ENCODE measurements at places on chromosomes 2 and 18.

- DNase-seq: no peak
Measured at GRCh38 chr2:234366891-234367290, 130.0 kb downstream of the ARL4C start.

DNA sequence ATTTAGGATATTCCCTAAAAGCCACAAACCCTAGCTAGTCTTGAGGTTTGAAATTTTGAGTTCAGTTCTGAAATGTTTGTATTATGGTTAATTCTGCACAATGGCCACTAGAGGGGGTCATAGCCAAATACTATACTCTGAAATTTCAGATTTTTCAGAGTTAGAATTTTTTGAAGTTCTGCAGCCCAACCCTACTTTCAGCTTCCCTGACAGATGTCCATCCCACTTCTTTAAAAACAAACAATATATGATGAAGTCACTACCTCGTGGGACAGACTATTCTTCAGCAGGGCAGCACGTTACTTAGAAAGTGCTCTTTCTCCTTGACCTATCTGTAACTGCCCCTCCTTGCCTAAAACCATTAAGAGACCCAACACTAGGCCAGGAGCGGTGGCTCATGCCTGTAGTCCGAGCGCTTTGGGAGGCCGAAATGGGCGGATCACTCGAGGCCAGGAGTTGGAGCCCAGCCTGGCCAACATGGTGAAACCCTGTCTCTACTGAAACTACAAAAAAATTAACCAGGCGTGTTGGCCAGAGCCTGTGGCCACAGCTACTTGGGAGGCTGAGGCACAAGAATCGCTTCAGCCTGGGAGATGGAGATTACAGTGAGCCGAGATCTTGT, 48.2 kb upstream of the PAPOLG start:
- no peak for DNase-seq

DNA sequence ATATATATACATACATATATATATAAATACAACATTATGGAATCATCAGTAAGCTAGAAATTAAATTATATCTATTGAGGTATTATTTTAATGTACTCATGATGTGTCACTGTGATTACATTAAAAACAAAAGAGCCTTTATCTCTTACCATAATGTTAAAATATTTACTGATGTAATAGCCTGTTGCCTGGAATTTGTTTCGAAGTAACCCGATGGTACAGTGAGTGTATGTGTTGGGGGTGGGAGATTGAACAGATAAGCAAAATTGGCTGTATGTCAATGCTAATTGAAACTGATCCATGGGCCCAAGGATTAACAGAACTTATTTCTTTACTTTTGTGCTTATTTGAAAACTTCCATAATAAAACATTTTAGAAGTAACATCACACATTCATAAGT, 1473.2 kb downstream of the LRP1B start:
- no peak for DNase-seq

DNA sequence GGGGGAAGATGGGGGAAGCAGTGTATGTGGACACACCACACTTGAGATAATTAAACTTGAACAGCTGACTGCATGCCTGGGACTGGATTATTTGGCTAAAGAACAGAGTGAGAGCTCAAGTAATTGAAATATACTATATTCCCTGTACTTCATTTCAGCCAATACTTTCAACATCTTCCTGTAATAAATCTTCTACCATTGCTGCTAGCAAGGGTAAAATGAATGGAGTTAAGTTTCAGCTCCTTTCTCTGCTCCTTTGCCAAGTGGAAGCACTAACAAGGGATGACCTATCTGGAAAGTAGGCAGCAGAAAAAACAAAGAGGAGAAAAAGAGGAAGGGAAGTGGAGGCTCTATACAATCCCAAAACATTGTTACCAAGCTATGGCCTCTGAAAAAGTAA, 50.9 kb downstream of the MMADHC start:
- DNase-seq: no peak

GRCh38 chr2:239957681-239958472, 67.3 kb downstream of the NDUFA10 start:
- no peak for DNase-seq

DNA sequence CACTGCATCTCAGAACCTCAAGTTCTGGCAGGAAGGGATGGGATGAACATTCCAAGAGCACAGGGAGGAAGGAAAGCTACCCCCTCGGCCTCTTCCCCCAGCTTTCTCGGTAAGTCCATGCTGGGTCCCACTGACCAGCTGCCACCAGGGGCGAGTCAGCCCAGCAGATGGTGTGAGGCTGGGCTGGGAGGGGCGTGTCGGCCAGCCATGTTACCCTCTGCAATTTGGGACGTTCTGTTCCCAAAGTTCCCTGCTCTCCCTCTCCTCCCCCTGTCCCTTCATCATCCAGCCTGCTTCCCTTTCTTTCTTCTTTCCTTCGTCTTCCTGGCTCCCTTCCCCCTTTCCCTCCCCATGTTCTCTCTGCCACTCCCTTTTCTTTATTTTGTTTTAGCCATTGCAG, 74.3 kb upstream of the TNP1 start:
- DNase-seq: no peak

GRCh38 chr2:55425431-55425831, 5.8 kb upstream of the CCDC88A start:
- DNase-seq: no peak

DNA sequence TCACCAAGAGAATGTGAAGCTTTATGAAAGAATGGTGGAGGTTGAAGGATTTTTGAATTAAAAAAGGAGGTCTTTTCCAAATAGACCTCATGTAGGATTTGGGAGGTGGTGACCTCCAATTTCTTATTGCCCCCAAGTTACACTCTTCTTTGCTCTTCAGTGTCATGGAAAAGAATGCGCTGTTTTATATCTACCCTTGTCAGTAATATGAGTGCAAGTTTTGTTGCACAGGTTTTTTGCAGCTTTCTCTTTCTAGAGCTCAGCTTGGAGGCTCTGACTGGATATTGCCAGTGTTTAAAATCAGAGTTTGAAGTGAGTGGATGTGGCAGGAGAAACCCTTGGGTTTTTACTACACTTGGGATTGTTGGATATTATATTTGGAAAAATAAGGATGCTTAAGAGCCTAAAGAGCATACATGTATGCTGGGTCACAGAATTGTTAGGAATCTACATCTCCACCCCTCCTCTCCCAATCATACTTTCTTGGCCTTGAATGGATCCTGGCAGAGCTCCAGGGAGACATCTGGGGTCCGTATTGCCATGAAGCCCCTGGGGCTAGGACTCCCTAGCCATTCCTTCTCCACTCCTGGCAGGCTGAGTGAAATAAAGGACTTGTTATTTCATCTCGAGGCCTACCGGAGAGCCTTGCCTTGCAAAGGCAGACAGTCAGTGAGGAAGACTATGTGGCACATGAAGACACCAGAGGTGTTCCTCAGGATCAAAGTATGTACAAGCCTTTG, 43.8 kb downstream of the APOB start:
- no peak for DNase-seq

DNA sequence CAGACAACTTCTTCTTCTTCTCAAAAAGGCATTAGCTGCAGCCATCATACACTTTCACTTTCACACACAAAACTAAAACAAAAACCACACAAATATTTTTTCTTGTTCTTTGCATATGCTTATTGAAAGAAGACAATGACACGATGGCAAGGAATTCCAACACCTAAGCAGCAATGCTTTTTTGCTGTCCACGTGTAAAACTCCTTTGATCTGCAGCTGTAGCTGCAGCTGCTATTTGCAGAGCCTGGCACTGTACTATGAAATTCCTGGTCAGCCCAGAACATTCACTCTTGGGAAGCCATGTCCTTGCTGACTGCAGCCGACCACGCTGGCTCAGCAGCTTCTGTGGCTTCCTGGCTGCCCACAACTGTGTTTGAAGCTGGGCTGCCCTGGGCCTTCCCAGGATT, 316.2 kb downstream of the CDH2 start:
- DNase-seq: no peak

GRCh38 chr2:71785516-71785981, 332.2 kb downstream of the DYSF start:
- DNase-seq: no peak

DNA sequence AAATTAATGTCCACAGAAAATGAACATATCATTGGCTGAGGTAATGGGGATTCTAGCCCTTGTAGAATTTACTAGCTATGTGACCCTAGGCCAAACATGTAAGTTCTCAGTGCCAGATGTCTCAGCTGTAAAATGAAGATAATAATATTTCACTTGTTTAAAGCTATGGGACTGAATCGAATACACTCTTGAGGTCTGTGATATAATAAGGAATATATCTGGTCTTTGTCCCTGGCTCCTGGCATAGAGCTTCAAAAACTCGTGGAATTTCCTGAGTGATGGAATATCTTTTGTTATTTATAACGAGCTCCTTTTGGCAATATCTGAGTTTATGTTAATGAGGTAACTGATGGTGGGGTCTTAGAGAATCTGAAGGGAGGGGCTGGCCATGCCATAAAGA, 201.4 kb upstream of the CYP26B1 start:
- DNase-seq: no peak

GRCh38 chr2:84286878-84287277, 172.2 kb downstream of the SUCLG1 start:
- no peak for DNase-seq

DNA sequence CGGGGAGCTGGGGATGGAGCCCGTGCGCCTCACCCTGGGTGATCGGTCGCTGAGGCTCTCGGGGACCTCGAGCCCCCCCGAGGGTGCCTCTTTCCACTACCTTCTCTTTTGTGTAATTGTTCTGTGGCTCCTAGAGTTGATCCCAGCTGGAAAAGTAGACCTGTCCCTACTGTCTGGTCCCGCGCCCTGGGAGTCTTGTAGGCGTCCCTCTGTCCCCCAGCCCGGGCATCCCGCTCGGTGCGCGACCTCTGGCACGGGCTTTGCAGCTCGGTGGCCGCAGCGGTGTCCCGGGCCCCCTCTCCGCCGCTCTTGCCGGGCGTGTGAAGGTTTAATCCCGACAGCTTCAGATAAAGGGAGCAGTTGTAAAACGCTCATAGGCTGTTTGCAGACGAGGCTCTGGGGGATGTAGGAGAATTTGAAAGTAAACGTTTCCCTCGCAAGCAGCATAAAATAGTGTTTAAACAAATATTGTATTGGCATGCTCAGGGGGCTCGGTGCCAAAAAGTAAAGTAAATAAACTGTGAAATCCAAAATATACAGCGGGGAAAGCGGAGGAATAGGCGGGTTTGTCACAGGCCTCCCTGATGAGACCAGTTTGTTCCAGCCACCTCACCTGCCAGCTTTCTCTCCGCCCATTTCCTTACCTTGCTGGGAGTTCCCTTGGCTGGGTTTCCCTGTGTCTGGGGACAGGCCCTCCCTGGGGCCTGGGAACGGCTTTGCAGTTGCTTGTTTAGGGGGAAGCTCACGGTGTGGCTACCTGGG, 1.9 kb downstream of the GLI2 start:
- peak; percentile 42 for DNase-seq

GRCh38 chr2:42927334-42928160, 135.2 kb upstream of the HAAO start:
- DNase-seq: no peak

GRCh38 chr2:75180476-75180875, 18.8 kb downstream of the TACR1 start:
- DNase-seq: no peak

DNA sequence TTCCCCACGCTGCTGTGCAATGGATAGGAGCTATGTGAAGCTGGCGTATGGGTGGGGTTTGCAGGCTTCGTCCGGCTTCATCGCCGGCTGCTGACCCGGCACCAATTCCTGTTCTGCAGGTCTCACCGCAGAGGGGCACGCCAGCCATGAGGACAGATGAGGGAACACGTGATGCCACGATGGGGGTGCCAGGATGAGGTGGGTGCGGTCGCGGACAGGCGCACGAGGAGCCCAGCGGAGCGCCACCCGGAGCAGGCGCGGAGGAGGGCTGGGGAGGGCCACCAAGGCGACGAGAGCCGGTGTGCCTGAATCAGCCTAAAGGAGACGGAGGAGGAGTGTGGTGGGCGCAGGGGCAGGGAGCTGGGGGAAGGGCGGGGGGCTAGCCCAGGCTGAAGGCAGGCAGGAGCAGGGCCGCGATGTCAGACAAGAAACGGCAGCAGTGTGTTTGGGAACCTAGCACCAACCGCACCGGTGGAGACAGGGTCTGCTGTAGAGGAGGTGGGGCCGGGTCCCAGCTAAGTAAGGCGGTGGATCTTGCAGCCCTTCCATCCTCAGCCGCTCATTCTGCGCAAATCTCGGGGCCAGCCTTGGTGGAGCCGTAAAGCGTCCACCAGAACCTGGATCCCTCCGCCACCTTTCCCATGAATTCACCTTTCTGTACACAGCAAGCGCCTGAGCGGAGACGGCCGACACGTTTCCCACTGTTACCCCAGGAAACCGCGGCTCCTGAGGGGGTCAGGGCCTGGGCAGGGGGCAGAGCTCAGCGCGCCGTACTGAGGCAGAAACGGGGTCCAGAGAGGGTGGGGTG, 17.0 kb upstream of the CD8A start:
- peak; percentile 32 for DNase-seq

DNA sequence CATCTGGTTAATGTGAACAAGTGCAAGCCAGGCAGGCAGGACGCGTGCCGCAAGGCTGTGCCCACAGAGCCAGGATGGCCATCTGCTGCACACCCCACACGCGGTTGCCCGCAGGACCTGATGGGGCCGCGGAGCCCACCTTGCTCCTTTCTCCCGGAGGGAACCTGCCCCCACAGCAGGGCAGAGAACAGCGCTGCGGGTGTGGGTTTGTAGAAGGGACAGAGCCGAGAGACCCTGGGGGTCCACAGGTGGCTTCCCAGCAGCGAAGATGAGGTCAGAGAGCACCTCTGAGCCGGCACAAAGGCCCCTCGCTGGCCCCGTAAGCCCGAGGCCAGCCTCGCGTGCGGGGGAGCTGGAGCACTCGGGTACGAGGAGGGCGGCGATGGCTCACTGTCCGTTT, 460.8 kb upstream of the SALL3 start:
- DNase-seq: peak; percentile 5

DNA sequence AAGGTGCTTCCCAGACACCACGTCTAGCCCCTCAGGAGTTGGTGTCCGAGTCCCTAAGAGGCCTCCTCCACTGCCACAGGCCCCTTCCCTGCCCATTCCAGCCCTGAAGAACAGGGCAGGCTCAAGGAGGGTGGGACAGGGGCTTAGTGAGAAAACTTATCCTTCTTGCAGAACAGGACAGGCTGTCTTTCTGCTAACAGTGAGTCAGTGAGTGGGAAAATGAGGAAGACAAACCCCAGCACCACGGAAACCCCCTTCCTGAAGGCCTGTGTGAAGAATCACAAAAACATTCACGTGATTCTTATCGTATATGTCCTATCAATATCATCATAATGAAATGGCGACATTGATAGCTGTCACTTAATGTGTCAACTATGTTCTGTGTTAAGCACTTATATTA, 9.8 kb downstream of the FZD7 start:
- no peak for DNase-seq

GRCh38 chr2:33497221-33497650, 20.8 kb downstream of the RASGRP3 start:
- no peak for DNase-seq

DNA sequence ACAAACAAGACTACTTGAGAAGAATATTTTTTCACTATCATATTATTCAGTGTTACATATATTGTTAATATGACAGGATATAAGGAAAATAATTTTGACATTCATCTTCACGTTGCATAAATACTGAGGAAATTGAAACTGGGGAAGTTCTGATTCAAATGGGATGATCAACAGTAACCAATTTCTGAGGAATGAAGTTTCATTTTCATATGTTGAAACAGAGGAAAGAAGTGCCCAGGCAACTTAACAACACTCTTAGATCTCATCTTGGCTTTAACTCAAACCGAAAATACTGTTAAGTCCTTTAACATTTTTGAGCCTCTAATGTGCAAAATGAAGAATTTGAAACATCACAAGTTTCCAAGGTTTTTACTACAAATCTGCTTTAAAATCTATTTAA, 612.2 kb upstream of the VRK2 start:
- no peak for DNase-seq

GRCh38 chr2:183868707-183869106, 729.6 kb upstream of the ZNF804A start:
- DNase-seq: no peak
